ENCODE measurements at places on chromosomes 7 and 10.

DNA sequence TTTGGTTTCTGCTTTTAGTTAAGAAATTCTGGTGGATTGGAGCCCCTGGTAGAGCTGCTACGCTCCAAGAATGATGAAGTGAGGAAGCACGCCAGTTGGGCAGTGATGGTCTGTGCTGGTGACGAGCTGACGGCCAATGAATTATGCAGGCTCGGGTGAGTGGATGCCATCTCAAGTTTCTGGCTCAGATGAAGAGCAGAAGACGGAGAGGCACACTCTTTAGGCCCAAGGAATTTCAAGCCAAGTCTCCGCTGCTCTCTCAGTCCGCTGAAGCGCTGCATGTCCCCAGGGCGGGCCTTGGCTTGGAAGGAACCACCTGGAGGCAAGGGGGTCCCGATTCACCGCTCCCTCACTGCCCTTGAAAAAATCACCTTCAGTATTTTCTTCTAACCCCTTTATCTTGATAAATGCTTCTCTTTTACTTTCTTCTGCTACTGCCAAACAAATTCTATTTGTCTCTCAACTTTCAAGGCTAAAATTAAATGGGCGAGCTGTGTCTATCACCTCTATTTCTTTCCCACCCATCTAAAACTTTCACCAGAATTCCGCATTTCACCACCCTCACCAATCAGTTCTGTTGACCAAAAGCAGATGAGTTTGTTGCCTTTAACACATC lies 74.2 kb downstream of the ARMC3 start:
- DNase-seq: no peak

GRCh38 chr10:62047228-62047892 lies 145.9 kb downstream of the ARID5B start:
- no peak for DNase-seq

GRCh38 chr10:102185811-102186527 lies 33.8 kb downstream of the NOLC1 start:
- DNase-seq: no peak

DNA sequence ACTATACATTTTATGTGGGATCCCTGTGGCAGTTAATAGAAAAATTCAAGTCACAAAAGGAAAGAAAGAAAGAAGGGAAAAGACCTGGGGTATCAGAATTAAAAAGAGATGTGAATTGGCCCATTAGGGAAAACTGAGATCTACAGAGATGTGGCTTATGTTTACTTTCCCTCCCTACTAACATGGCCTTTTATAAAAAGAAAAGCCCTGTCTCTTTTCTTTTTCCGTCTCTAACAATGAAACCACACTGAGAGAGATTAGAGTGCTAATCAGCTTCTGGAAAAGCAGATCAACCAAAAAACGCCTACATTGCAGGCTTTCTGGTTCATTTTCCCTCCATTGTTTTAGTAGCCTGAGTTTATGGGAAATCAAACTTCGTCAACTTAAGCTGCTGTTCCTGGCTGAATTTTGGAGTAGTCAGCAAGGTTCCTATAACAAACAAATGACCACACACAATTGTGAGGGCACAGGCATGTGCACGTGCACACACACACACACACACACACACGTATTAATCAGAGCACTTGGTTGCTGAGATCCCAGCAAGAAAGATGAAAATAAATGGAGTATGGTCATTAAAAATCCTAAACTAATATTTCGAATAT lies 235.1 kb downstream of the SORCS1 start:
- no peak for DNase-seq

DNA sequence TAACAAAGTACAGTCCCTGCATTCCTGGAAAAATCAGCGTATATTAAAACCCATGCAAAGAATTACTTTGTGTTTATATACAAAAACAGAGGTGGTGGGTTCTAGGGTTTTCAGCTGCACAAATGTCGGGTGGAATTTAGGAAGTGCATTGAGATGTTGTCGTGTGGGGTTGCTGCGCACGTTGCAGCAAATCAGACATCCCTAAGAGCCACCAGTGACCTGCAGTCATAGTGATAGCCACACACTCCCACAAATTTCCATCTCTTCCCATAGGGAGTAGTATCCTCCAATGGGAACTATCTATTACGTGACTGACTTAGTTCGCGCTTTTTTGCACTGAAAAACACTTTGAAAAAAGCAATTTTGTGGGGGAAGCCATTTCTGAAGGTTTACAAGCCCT lies 375.2 kb upstream of the GALNT17 start:
- DNase-seq: no peak

DNA sequence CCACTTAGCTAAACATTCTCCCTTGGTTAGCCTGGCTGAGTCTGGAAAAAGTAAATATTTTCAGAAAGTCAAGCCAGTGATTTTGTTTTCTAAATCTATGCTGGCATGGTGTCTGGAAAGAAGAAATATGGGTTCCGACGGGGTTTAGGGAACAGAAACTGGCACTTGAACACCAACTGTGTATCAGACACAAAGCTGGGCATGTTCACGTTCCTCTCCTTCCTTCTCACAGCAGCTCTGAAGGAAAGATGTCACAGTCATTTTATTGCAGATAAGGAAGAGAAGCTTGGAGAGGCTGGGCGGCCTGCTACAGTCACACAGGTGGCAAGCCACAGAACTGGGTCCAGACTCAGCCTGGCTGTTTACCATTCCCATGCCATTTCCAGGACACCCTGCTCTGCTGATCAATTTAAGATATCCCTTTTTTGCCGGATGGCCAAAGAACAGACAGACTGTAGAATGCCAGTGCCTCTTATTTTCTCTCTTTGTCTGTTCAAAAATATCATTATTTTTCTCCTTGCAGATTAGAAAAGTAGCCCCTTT lies 118.8 kb downstream of the HERPUD2 start:
- DNase-seq: no peak

DNA sequence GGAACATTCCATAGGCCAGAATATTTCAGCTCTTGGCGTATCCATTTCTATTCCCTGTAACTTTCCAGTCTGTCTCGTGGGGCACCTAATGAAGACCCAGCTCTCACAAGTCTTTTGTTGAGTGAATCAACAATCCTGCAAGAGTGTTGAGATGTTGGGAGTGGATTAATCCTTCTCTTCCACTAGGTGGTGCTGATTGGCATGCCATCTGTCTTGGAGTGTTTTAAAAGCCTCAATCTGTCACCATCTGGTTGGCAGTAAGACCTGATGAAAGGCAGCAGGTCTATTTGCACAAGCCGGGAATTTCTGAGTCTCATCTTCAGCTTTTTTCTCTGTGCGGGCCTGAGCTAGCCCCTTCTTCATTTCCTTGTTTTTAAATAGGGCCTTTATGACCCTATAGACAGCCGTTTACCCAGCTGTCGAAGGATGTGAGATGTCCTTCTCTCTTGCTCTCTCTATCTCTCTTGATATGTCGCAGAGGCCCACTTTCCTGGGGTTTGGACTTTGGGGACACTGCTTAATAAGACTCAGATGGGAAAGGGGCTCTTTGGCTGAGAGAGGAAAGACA lies 180.5 kb downstream of the ZNF365 start:
- no peak for DNase-seq

DNA sequence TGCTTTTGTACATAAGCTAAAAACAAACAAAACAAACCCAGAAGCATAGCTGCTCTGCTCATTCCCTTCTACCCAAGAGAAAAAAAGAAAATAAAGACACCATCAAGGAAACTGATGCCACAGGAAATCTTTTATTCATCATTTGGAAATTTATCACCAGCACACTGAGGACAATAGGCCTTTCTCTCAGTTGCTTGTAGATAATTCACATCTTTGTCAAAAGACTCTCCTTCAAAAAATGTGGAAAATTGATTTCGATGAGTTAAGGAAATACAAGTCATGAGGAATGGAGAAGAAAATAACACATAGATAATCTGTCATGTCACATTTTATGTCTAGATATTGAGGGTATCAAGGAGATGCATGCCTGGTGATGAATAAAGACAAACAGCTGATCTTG lies 53.5 kb downstream of the ZNF37A start:
- DNase-seq: no peak

DNA sequence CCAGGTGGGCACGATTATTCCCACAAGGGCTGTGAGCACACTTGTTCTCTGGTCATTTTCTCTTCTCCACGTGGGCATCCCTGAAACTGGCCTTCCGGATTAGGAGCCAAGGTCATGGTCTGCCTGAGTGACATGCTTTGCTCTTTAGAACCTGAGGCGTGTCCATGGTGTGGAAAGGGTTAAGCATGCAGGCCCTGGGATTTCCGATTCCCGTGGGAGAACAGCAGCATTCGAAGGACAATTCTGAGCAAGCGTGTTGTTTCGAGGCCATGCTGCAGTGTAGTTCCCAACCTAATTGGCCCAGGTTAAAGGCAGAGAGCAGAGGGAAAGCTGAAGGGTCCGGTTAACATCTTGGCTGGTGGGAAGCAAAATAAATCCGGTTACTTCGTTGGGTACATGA lies 245.9 kb downstream of the SKAP2 start:
- DNase-seq: no peak

DNA sequence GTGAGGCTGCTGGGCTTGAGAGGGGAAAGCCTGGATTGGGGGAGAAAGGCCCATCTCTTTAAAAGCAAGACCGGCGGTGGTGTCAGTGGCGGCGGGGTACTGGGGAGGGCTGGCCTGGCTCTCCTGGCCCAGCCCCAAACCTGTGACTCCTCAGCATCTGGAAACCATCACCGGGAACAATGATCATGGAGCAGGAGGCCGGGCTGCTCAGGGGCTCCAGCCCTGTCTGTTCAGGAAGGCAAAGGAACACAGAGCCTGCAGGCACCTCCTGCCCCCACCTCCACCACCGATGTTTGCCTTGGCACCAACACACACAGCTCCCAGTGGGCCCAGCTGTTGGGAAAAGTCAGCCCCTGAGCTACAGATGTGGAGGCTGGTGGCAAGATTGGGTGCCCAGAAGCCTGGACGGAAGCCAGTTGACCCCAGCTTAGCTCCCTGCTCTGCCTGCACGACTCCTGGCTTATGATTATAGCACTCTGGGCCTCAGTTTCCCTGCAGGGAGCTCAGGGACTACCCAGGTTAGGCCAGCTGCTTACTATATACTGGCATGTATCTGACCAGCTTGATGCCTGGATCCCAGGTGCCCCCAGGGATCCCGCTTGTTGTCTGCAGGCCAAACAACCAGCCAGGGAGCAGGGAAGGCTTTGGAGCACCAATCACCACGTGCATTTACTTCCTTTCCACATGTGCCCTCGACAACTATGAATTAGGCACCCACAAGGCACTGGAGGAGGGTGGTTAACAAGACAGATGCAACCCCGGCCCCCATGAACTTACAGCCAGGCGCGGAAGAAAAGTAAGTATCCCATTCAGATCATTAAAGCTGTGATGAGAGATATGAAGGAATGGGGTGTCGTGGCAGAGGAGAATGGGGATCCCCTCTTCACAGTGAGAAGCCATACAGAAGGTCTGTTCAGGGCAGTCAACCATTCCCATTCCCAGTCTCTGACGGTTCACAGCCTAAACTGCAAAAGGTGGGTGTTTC lies 37.3 kb downstream of the ZCCHC24 start:
- DNase-seq: no peak

DNA sequence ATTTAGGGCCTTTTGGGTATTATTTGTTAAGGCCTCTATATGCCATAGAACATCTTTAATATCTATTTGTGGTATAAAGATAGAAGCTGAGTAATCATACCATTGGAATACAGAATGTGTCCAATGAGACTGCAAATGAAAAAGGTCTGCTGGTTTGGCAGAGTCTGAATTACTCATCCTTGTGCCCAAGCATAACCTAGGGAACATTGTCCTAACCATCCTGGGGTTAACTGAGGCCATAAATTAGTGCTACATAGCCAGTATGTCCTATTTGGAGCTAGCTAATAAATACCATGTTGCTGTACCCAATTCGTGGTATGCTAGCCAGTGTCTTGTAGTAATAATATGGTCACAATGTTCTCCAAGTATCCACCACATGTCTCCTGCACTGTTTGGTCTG lies 117.1 kb downstream of the ANKRD26 start:
- DNase-seq: no peak

- DNase-seq: no peak
These were observed 120.3 kb downstream of the VIPR2 start for GRCh38 chr7:159024280-159024951.

DNA sequence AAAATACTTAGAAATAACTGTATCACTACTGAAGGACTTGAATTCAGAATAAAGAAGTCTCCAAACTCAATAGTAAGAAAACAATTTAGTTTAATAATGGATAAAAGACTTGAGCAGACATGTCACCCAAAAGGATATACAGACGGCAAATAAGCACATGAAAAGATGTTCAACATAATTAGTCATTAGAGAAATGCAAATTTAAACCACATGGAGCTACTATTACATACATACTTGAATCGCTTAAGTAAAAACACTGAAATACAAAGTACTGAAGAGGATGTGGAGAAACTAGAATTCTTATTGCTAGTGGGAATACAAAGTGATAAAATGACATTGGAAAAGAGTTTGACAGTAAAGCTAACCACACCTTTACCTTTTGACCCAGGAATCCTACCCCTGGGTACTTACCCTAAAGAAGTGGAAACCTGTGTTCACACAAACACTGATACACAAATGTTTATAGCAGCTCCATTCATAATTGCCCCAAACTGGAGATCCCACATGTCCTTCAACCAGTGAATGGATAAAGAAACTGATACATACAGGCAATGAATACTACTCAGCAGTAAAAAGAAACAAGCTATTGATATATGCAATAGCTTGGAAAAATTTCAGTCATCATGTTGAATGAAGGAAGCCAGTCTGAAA lies 54.3 kb upstream of the NFKB2 start:
- DNase-seq: no peak
